ENCODE measurements at places on chromosomes 11 and 22.

DNA sequence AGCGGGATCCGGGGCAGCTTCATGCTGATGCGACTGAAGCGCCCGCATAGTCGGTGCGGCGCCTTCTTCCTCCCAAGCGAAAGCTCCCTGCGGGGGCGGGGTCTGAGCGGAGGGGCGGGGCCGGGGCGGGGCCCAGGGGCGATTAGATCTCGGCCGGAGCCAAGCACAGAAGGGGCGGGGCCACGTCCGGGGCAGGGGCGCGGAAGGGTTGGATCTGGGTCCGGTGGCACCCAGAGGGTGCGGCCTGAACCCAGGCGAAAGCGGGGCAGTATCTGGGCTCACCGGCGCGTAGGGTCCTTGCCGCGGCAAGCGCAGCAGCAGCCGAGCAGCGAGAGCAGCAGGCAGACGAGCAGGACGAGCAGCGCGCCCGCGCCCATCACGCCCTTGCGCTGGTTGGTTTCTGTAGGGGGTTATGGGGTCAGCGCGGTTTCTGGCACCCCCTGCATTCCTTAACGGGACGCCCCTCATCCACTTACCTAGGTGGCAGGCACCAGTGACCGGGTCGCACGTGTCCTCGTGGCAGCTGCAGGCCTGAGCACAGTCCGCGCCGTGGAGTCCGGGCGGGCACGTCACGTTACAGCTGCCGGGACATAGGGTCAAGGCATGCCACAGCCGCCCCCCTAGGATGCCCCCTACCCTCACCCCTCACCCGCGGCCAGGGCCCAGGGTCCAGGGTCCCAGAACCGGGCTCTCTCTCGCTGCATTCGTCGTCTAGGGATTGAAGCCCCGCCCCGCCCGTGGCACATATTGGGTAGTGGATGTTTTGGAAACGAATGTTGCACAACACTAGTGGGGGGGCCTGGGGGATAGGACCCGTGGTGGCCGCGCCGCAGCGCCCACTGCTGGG is 8.1 kb downstream of the SCARF2 start:
- no peak for DNase-seq

DNA sequence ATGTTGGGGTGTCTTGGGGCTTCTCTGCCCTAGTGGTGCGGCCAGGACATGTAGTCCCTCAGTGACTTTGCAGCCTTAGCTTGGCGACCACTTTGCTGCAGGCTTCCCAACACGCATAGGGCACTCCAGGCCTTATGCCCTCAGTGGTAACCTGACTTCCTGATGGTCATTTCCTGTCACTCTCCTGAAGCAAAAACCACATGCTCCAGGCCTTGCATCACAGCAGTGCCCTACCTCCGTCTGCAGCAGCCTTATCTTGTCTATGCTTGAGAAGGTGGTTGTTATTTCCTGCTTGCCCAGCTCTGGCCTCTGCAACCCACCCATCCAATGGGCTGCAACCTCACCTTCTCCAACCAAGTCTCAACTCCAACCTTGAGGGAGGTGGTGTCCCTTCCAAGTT is 33.4 kb upstream of the PISD start:
- DNase-seq: no peak

DNA sequence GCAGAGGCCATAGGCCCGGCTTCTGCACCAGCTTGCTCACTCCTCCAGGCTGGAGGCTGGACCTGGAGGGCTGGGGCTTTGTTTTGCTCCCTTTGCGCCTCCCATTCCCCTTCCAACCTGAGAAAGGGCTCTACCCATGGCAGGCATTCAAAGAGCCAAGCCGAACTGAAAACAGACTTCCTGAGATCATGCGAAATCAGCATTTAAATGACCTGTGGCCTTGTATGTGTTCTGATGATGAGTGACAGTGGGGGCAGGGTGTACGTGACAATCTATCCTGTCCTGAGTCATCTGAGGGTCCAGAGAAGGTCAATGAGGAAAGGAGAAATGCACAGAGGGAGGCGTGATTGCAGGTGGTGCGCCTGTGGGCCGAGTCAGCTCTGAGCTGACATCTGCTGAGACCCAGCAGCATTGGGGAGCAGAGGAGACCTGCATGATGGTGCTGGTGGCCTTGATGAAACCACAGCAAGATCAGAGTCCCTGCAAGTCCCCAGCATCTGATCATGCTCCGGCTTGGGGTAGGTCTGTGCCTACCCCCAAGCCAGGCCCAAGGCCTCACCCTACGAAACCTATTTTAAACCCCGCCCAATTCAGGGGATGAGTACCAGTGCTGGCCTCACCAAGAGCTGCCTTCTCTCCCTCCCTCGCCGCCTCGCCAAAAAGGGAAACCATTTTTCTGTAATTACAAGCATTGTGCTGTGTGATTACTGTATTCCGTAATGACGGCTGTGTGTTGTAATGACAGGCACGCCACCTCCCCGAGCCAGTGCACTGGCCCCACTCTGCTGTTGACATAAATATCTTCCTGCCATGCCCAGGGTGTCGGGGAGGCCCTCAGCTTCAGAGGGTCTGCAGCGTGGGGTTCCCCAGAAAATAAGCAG is 95.2 kb upstream of the ANO1 start:
- no peak for DNase-seq

GRCh38 chr11:43788421-43788820 is 92.2 kb upstream of the ALKBH3 start:
- no peak for DNase-seq

- no peak for DNase-seq
Measured at GRCh38 chr22:33806191-33806590, 114.1 kb downstream of the LARGE1 start.

DNA sequence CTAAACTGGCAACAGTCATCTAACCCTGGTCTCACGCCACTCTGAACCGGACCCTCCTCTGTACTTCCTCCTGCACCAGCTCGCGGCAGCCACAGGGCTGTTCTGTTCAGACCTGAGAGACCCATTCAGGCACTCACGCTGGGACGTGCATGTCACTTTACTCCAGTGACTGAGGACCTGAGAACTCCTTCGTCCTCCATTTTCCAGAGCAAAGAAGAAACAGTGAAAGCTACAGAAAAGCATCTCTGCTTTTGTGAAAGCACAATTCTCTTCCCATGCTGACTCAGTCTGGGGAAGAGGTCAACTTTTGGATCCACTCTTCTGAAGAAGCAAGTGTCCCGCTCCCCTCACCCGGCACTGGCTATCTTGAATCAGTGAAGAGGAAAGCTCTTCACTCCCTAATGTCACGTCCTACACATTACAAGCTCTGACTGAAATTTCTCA is 24.5 kb downstream of the PISD start:
- DNase-seq: no peak

DNA sequence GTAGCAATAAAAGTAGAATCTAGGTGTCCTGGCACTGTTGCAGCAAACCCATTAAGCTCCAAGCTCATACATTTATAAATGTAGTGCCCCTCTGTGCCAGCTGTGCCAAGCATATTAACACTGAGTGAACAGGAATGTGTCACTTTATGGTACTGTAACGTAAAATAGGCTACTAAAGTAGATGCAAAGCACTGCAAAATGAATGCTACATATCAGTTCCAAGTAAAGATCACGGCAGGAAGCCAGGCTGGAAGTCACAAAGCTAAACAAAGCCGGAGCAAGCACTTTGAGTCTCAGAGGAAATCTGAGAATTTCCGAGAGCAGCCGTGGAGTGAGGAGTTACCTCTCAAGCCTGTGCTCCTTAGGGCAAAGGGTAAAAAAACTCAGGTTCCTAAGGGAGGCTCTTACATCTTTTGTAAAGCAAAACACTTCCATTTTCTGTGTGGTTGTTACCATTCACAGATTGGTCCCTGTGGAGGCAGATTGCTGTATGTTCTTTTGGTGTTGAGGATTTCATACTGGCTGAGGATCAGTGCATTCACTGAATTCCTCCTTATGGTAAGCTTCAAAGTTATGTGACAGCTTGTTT is 85.7 kb downstream of the WNT11 start:
- no peak for DNase-seq

DNA sequence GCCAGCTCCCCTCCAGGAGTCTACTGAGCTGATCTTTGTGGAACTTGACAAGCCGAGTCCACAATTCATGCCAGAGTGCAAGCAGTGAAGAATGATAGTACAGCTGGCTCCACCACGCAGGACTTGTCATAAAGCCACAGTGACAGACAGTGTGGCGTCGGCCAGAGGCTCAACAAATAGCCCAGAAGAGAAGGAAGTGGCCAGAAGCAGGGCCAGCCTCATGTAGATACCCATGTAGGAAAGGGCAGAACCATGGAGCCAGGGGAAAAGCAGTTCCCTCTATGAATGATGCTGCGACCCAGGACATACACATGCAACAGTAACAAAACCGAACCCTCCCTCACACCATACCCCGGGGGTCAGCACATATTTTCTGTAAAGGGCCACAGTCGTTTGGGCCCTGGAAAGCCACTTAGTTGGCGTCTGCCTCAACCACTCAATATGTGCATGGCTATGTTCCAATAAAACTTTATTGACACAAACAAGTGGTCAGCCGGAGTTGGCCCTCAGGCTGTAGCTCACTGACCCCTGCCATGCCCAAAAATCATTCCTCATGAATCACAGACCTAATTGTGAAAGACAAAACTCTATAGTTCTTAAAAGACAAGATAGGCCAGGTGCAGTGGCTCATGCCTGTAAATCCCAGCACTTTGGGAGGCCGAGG is 161.4 kb downstream of the BRD1 start:
- no peak for DNase-seq

DNA sequence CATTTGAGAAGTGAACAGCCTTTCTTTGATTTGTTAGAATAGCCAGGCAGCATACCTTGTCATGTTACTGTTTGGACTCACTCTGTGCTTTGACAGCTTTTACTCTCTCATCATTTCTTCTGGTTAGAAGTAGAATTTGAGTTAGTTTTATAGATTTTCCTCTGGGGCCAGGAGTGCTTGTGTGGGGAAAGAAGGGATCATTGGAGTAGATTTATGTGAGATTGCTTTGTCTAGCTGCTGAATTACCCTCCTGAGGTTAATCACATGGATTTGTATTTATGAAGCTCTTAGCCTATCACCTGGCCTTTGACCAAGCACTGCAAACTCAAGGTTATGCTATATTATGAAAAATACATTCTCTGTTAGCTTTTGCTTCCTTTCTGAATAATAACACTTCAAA is 54.3 kb downstream of the SWAP70 start:
- no peak for DNase-seq

- no peak for DNase-seq
Measured at GRCh38 chr11:12802418-12803085, 128.3 kb downstream of the TEAD1 start.

GRCh38 chr11:132126973-132127899 is 756.8 kb downstream of the NTM start:
- DNase-seq: peak; percentile 3

GRCh38 chr11:104594228-104594958 is 303.9 kb downstream of the CASP12 start:
- no peak for DNase-seq

DNA sequence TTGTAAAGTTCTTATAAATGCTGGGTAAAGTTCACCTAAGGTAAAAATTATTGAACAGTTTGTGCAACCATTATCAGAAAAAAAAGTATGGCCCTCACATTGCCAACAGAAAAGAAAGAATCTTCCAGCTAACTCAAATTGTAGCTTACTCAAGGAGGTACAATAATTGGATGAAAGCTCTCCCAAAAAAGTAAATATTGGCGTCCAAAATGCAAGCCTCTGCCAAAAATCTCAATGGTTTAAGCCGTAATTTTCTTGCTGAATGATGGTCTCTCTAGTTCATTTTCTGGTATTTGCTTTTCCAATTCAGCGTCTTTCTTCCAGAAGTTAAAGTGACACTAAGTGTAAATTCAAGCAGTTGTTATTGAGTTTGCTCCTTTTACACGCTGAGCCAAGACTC is 727.3 kb downstream of the LRRC4C start:
- DNase-seq: no peak

DNA sequence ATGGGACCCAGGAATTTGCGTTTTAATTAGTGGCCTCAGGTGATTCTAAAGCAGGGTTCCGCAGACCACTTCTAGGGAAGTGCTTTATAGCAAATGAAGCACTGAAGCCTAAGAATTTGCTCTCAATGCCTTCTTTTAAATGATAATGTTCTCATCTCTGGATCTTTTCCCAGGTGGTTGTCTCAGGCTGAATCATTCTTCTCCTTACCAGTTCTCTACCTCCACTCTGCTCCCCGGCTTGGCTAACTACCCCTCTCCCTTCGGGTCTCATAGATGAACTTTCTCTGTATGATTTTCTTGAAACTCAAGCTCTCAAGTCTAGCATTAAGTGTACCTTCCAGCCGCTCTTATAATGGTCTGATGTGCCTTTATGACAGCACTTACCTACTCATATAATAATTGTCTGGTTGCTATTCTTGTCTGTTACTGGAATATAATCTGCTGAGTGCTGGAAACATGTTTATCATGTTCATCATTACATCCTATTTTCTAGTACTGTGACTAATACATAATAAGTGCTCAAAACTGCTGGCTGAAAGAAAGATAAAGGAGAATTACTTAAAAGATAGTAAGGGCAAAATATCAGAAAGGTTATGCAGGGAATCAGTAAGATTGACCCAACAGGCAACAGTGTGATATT is 195.9 kb upstream of the SESN3 start:
- no peak for DNase-seq

- DNase-seq: no peak
Measured at GRCh38 chr11:71998649-71999310, at the start of gene IL18BP. TSS of gene IL18BP (plus strand) at chr11:71998909. CDS start at chr11:71999985, 1,076 bp downstream.

DNA sequence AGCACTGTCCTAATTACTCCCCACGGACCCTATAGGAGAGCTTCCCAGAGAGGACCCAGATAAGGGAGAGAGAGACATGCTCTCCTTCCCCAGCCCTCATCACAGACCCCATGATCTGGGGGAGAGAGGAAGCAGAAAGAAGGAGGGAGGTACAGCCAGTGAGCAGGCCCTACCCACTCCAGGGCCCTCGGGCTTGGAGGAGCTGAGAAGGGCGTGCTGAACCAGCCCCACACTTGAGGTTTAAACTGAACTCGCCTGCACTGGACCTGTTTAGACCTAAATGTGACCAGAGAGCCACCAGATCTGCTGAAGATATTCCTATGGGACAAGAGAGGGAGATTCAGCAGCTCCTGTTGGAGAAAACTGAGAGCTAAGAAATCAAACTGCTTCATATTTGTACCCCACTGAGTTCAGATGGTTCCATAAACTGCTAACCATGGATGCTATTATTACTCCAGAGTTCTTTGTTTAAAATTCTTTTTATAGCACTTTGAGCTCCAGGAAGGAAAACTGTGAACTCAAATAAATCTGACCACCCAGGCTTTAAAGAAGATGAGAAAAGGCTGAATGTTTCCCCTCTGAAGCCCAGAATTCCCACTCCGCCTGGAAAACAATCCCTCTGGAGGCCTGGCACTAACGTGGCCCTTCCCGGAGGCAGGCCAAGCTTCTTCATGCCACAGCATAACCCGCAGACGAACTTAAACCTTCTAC is 67.2 kb downstream of the EFCAB6 start:
- no peak for DNase-seq

GRCh38 chr11:12184699-12185098 is 74.3 kb downstream of the MICAL2 start:
- no peak for DNase-seq

GRCh38 chr11:124875401-124875800 is 10.2 kb downstream of the ROBO3 start:
- DNase-seq: no peak

DNA sequence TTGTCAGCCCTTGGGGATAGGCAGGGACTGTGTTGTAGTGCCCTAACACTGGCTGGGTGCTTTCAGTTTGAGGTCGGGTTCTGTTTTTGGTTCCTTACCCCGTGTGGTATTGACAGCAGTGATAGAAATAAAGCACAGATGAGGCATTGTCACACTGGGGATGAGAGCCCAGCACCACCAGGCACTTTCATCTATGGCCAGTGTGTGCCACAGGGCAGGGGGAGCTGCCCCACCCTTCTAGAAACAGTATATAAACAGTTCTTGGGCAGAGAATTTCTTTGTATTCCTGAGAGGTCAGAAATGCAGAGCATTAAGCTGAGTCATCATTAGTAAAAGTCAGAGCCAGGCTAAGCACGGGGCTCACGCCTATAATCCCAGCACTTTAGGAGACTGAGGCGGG is 23.1 kb upstream of the CDC42EP2 start:
- DNase-seq: no peak

GRCh38 chr22:43131773-43132501 is 11.3 kb downstream of the MCAT start:
- DNase-seq: no peak

All from SK-N-MC (cell line).